CD4-positive, alpha-beta T cell treated with Interleukin-4 for 4 hours (primary cell): ENCODE measurements at places on chromosomes 7 and 10.

DNA sequence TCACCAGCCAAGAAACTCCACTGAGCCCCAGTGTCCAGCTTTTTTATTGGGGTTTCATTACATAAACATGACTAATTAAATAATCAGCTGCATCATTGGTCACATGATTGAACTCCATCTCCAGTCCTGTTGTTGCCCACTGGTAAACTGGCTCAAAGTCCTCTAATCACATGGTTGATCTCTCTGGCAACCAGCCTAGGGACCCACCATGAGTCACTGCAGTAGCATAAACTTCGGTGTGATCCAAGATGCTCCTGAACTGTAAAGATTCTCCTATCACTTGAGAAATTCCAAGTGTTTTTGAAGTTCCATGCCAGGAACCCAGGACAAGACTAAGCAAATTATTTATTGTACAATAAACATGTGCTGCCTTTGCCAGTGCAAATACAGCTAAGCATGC is 130.4 kb upstream of the AUTS2 start:
- DNase-seq: no peak

DNA sequence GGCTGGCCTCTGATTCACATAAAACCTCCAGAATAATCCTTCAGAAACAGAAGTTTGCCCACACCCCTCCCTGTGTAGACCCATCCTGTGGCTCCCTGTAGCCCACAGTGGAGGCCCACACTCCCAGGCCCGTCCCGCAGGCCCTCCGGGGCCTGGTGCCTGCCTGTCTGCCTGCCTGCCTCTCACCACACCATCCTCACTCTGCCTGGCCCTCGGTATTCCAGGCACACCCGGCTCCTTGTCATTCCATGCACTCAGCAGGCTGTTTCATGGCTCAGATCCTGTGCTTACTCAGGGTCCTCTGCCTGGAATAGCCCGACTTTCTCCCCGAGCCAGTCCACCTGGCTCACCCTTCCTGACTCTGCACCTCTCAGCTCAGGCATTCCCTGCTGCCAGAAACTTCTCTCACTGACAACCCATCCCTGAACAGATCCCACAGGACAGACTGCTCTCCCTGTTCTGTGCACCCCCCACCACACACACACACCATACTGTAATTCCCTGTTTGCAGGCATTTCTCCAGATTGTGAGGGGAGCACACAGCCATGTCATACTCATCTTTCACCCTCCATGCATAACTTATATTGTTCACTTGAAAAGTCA is 498.0 kb upstream of the ZMIZ1 start:
- no peak for DNase-seq

- DNase-seq: no peak
Measured at GRCh38 chr7:151427705-151428377, 12.1 kb downstream of the CRYGN start.

DNA sequence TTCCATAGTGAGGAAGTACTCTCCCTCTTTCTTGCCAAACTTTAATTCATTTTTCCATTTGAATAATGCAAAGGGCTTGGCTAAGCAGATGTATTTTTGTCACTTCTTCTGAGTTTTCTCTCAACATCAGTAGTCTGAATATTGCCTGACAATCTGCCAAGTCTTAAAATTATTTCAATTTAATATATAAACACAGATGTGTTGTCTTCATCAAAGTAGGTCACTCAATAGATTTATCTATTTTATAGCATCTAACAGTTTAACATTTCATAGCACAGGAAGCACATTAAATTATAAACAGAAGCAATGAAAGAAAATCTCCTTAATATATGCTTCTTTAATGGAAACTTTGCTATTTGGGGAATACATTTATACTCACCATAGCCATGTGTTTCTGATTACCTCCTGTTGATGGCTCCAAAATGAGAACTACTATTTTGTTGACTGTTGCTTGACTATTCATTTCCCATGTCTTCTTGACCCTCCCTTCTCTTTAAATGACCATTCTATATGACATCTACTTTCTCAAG is 4.5 kb downstream of the CPED1 start:
- no peak for DNase-seq

DNA sequence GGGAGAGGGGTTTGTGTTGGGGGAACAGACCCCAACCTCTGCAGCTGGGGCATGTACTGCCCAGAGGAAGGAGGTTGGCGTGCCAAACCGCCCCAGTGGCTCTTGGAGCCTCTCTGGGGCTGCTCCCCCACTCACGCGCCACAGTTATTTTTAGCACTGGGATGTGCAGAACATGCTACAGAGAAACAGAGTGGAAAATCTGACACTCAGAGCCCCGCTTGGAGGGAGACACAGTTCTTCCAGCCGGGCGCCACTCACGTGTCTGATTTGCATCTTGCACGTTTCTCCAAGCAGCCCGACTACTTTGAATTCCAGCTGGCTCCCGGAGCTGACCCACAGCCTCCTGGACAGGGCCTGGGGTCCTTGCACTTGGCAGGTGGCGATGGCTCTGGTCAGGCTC is 182.0 kb downstream of the RPS24 start:
- DNase-seq: no peak

GRCh38 chr7:129536323-129536722 is 34.0 kb downstream of the SMKR1 start:
- peak; percentile 26 for DNase-seq

DNA sequence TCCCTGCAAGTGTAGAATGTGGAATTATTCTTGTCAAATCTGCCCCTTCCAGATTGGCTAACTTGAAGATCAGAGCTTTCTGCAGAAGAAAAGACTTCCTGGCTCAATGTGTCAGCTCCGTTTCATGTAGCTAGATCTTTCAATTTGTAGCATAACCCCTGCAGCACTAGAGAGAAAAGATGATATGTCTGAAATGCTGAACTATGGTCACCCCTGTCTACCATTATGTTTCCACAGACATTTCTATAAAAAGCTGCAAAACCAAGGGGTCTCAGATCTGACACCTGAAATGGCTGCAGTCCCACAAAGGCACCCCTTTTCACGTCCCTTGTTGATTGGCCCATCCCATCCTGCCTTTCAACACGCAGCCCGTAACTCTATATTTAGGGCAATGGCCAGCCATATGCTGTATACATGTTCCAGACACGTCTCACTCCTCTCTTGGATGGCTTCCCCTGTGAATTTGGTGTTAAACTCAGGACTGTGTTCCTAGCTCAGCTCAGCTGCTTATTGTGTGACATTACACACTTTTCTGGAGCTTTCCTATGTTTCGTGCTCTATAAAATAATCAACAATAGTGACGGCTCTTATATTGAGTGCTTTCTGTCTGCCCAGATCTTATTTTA is 648.6 kb upstream of the CELF2 start:
- DNase-seq: no peak

DNA sequence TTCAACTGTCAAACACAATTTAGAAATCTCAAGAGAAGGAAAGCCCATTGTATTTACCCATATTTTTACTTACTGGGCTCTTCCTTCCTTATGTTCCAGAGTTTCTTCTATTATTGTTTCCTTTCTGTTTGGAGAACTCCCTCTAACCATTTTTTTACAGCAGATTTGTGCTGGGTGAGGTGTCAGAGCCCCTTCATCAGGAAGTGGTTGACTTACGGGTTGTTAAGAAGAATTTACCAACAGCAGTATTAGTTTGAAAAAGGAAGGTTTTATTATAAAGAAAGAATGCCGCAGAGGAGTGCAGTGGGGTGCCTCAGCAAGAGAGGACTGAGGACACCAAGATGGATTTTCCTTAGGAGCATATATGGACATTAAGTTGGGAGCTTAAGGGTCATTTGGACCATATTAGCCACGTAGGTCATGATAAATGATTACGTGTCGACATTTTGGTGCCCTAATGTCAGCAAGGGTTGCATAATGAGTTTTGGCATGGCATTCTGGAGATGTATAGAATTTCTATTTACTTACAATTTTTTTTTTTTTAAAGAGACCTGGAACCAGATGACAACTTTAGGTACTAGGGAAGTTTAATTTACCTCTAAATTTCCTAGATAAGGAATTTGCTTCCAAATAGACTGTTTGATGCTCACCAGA is 6.3 kb upstream of the TBATA start:
- DNase-seq: no peak

GRCh38 chr7:151484971-151485707 is 34.6 kb downstream of the RHEB start:
- DNase-seq: no peak

- peak; percentile 78 for DNase-seq
Measured at GRCh38 chr10:6409971-6410643, 170.0 kb downstream of the PRKCQ start.

- DNase-seq: no peak
Measured at GRCh38 chr7:18302097-18302496, 193.5 kb upstream of the HDAC9 start.

- DNase-seq: no peak
Measured at GRCh38 chr7:104242638-104243037, 34.8 kb upstream of the ORC5 start.

- DNase-seq: peak; percentile 64
Measured at GRCh38 chr10:3071405-3072198, 4.3 kb downstream of the PFKP start.

GRCh38 chr7:98619450-98620321 is 2.6 kb downstream of the NPTX2 start:
- no peak for DNase-seq

DNA sequence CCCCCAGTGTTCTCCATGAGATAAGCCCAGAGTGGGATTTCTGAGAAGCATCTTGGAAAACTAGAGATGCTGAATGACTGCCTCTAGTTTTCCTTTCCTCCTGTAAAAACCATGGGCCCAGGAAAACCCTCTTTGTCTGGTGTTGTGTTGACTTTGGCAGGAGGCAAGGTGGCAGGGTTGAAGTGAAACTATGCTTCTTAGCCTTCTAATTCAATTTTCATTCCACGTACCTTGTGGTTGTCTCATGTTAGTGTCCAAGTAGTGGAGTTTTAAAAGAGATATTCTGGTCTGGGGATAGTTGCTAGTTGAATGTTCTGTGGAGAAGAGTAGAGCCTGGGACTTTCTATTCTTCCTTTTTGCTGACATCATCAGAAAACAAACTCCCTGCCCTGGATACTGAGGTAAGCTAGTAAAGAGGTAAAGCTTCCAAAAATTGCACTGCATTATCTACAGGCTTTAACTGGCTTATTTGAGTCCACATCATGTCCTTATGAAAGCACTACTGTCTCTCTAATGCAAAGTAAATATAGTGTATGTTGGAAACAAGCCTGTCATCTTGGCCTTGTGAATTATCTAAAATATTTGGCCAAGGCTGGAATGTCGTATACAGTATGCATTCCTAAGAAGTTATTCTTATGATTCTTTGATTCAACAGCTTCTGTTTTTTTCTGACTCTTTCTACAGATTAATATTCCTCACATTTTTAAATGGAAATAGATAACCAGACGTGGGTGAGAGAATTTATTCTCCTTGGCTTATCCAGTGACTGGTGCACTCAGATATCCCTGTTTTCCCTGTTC is at the start of gene OR2F2:
Gene OR2F2, plus strand, starts transcription at position 708 of the 800 bp plus-strand sequence. Its CDS starts 0 bp downstream, at position 708.
- DNase-seq: no peak

GRCh38 chr10:113287592-113287991 is 265.3 kb upstream of the HABP2 start:
- no peak for DNase-seq

GRCh38 chr7:2821842-2822507 is 22.1 kb downstream of the GNA12 start:
- no peak for DNase-seq

DNA sequence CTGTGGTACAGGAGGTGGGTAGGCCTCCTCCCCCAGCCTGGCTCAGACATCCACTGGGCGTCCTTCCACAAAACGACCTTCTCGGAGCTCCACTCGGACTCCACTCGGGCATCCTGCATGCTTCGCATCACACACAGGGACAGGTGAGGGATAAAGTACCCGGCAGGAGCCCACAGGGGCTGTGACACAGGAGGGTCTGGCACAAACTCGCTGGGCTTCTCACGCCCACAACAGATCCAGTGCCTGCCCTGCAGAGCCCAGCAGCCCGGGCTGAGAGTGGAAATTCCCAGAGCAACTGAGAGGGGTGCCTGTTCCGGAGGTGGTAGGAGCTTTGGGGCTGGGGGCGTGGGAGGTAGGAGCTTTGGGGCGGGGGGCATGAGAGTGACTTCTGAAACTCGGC is 108.4 kb downstream of the MKI67 start:
- DNase-seq: no peak

- no peak for DNase-seq
Measured at GRCh38 chr10:77504196-77504872, 133.3 kb downstream of the KCNMA1 start.

- DNase-seq: no peak
Measured at GRCh38 chr7:150444674-150445365, 5.6 kb upstream of the GIMAP8 start.

GRCh38 chr10:72316748-72317435 is 37.8 kb downstream of the DNAJB12 start:
- peak; percentile 42 for DNase-seq

DNA sequence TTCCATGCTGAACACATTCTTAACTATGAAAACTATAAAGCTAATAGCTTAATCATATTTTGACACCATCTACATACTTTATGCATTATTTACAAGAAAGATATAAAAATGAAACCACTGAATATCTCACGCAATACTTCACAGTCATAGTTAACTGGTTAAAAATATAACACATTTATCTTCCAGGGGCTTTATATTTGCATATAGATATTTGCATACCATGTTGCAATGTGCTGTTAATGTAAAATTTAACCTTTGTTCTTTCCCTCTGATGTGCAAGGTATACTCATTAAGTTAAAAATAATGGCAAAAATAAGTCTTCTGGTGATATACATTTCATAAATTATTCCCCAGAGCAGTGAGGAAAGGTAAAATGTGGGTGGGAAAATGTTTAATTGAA is 76.9 kb upstream of the MGMT start:
- no peak for DNase-seq

GRCh38 chr7:129780257-129780973 is 168.9 kb downstream of the NRF1 start:
- peak; percentile 61 for DNase-seq

DNA sequence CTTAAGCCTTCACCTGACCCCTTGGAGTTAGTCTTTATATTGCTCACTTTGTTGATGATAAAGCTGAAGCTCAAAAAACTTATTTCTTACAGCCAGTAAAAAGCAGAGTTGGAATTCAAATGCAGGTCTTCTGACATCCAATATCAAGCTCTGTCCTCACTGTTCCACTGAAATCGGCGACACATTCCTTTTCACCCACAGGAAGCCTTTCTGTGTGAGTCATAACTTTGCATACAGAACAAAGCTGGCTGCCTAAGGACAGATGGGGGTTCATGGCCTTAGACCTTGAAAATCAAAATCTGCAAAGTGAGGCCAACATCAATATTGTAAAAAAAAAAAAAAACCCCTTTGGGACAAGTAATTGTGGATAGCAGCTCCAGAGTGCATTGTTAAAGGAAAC is 21.8 kb upstream of the AKR1B1 start:
- no peak for DNase-seq

GRCh38 chr7:1735806-1736483 is 65.9 kb downstream of the ELFN1 start:
- no peak for DNase-seq
